ENCODE measurements at places on chromosomes 12 and 14.
A peak's percentile ranks its signal among the peaks of the same experiment; 100 is the strongest.

DNA sequence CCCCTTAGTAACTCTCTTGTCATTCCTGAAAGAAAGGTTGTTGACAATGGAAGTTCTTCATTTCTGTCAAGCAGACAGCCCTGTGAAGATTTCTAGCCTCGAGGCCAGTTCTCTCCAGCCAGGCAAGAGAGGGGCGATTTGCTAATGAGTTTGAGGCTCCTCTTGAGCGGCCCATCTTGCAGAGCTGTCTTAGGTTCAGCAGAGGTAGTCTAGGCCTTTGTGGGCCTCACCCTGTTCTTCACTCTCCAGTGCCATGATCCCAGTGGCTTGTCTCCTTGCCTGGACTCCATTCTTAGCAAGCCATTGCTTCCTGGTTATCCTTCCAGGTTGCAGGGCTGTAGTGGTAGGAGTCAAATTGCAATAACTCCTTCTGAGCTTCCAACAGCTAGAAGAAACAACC lies 9.7 kb downstream of the TPH2 start:
- no peak for DNase-seq

DNA sequence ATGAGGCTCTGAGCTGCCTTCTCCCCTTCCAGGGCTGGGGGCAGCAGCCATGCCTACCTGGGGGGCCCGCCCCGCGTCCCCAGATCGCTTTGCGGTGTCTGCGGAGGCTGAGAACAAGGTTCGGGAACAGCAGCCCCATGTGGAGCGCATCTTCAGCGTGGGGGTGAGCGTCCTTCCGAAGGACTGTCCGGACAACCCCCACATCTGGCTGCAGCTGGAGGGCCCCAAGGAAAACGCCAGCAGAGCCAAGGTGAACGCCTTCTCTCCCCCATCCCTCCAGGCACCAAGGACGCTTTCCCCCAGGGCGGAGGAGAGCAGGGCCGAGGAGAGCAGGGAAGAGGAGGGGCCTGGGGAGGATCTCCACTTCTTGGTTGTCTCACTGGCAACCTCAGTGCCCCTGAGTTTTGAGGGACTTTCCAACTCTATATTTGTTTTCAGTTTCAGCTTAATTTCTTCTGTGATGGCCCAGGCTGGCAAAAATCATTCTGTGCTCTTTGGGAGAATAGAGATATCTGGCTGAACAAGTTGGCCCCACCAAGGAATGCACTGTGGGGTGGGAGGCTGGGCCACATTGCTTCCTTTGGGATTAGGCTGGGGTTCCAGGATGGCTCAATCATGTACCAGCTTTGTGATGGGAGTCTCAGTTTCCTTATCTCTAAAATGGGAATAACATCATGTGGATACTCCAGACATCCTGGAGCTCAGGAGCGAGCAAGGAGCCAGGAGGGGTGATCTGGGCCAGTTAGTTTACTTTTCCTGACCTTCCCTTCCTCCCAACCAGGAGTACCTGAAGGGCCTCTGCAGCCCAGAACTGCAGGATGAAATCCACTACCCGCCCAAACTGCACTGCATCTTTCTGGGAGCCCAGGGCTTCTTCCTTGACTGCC lies 1.2 kb downstream of the KHNYN start:
- DNase-seq = peak; percentile 40

- no peak for DNase-seq
Observed at GRCh38 chr12:3897371-3897971, 24.3 kb upstream of the PARP11 start.

GRCh38 chr14:26984311-26985177 lies 386.7 kb upstream of the NOVA1 start:
- DNase-seq = peak; percentile 61

GRCh38 chr14:94536836-94537235 lies 24.4 kb upstream of the SERPINA4 start:
- peak; percentile 4 for DNase-seq

DNA sequence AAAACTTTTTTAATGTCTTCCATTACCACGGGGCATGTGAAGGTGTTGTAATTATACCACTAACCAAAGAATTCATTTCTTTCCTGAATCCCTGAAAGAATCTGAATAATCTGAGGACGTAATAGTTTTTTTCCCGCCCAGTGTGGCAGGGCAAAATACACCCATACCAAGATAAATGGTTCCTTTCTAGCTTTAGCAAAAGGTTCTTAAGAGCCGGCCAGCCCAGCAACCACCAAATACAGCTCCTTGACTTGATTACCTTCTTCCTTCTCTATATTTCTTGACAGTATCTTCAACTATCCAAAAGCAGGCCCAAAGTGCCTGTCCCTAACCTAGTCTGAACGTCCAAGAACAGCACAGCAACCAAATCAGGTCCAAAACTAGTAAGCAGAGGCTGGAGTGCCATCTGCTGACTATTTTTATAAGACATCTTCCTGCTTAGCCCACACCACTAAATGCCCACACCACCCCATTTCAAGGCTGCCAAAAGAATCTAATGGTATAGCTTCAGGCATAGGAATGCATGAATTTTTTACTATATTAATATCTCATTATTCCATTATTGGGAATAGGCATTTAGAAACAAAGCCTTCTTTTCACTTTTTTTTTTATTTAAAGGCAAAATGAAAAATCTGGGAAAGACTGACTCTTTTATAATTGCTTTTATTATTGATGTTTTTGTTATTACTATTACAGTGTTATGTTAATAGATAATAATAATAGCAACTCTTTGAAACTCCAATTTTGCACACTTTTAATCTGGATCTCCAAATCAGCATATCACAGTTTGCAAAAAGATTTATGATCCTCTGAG lies 524.4 kb downstream of the MED13L start:
- DNase-seq = peak; percentile 68

DNA sequence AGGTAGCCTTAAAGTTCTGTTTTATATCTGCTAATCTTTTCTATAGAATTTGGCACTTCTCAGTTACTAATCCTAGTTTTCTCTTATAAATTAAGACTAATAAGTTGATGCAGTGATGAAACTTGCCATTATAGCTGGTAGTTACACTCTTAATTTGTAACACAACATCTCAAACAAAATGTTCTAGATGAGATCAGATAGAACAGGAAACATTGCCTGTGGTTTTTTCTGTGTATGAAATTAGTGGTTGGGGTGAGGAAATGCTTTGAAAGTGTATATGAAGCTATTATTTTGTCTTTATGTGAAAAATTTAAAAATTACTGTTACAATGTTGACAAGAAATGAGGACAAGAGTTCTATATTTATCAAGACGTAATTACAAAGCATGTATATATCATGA lies 91.9 kb downstream of the PCNX1 start:
- DNase-seq = no peak

DNA sequence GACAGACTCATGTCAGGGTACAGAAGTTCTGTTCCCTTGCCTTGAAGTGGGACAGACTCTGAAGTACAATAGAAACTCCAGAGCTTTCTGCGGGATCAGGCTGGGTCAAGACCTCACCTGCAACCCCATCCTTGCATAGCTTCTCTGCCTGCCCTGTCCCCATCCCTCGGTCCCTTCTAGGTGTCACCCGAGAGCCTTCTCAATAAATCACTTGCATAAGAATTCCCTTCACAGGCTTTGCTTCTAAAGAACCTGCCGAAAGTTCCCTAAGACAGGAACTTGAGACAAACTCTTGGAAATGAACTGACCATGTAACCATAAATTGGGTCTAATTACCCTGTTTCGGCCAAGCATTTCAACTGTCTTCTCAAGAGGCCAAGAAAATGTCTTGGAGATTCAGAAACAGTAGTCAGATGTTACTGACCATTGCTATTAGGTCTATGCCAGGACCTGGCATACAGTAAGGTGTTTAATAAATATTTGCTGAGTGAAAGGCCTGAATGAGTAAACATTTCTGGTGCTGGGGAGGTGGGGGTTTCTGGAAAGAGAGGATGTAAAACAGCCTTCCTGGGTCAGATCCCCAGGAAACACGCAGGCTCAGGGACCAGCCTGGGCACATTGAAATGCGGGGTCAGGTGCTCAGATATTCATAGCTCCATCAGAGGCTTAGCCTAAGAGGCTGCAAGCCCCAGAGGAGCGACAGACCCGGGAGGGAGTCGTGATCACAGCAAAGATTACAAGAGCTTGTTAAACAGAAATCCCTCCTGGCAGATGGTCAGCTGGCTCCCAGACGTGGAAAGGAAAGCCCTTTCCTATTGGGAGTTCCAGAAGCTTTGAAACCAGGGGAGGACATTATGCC lies 226.2 kb upstream of the LHX5 start:
- no peak for DNase-seq
